ACHN (cell line): ENCODE measurements at places on chromosomes 6 and 20.
A peak's percentile ranks its signal among the peaks of the same experiment; 100 is the strongest.

DNA sequence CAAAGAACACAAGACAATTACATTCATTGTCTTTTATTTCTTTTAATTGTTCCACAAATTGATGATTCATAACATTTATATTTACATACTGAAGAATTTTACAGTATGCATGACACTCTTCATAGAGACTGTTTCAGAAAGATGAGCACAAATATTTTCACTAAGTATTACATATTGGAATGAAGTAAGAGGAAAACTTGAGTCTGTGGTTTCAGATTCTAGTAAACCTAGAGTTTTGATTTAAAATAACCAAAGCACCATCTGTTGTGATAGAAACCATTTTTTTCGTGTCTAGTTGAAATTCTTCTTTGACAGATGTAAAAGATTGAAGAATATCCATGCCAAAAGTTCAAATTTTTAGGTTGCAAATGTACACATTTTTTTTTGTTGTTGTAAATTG, 32.1 kb upstream of the OPN5 start:
- DNase-seq = no peak

DNA sequence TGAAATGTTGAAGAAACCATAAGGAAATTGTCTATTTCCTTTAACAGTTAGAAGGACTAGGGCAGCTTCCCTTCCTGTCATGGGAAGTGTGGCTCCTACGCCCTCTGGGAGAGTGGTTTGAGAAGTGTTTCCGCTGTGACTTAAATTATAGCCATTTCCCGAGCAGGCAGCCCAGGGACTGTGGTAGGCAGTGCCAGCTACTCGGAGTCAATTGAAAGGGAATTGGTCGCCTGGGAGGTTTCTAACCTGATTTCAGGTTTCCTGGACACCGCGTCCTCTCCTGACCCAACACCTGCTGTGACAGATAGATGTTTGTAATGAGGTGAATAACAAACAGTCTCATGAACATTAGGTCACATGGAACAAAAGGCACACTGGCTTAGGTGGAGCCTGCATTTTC, 256.1 kb upstream of the PLCB4 start:
- no peak for DNase-seq

DNA sequence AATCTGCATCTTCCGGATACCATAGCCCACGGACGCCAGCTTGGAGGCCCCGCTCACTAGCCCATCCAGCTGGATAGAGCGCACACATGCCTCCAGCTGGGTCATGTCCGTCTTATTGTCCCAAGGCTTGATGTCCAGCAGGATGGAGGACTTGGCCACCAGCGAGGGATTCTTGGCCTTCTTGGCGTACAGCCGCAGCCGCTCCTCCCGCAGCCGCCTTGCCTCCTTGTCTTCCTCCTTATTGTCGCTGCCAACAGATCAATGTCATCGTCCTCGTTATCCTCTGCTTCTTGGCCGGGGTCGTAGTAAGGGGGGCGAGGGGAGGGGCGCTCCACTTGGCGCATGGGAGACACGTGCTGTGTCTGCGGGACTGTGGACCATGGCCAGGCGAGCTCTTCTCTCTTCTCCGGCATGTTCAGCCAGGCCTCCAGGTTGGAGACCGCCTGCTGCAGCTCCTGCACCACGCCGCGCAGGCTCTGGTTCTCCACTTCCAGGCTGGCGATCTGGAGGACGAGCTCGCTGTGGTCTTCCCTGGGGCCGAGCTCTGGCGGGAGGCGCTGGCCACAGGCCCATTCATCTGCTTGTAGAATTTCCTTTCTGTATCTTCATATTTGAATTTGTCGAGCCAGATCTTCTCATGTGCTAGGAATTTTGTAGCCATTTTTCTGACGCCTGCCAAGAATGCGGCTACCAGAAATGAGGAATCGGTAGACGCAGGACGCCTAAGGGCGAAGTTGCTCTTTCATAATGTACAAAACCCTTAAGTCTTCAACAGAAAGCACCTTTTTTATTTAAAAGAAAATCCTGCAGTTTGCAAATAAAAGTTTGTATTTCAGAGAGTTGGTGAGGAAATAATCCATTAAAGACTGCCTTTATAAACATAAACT, 60.1 kb upstream of the PTPRK start:
- no peak for DNase-seq

GRCh38 chr6:36985417-36985807, 584 bp downstream of the MTCH1 start:
- no peak for DNase-seq

DNA sequence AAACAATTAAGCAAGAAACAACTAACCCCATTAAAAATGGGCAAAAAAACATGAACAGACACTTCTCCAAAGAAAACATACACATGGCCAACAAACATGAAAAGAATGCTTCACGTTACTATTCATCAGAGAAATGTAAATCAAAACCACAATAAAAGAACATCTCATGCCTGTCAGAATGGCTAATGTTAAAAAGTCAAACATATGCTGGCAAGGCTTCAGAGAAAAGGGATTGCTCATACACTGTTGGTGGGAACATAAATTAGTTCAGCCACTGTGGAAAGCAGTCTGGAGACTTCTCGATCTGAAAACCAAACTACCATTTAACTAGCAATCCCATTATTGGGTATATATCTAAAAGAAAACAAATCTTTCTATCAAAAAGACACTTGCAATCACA, 217.5 kb downstream of the TINAG start:
- DNase-seq = no peak

DNA sequence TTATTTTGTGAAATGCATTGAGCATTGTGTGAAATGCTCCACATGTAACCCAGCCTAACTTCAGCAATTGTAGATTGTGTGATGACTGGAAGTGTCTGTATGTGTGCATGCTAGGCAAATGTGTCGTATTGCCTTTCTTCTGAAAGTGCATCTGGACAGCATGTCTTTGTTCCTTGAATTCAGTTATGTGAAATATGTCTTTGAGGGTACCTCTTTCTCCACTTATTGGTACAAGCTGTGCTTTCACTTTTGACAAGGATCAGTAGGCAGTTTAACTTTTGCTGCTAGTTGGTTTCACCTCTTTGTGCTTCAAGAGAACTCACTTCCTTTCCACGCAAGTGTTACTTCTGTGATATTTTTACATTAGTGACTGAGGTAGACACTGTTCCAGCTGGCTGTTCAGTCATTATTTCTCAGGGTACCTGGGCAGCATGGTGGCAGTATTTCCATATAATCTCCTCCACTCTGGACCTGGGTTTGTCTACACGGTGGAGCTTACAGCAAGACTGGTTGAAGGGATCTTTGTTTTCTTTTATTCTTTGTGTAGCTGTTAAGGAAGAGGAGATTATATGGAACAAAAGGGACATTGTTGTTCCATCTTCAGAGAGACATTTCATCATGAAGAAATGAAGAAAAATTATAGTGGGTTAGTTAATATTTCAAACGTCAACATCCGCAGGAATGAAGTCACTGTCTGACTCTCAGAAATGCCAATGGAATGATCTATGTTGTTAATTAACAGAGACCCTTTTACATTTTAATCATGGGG, 175.4 kb downstream of the UTRN start:
- DNase-seq = no peak

DNA sequence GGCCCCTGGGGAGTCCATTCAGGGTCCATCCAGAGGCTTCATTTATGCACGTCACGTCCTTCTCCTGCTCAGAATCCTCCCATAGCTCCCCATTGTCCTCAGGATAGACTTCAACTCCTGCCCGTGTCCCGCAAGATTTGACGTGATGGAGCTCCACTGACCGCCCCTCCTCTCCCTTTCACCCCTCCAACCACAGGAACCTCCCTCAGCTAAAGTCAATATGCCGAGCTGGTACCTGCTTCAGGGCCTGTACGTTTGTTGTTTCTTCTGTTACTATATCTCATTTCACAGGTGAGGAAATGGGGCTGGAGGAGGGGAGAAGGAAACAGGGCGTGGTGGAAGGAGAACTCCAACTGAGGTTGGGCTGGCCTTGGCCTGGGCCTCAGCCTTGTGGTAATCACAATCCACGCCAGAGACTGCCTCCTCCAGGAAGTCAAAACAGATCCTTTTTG, 38.6 kb downstream of the CEBPB start:
- DNase-seq = no peak

DNA sequence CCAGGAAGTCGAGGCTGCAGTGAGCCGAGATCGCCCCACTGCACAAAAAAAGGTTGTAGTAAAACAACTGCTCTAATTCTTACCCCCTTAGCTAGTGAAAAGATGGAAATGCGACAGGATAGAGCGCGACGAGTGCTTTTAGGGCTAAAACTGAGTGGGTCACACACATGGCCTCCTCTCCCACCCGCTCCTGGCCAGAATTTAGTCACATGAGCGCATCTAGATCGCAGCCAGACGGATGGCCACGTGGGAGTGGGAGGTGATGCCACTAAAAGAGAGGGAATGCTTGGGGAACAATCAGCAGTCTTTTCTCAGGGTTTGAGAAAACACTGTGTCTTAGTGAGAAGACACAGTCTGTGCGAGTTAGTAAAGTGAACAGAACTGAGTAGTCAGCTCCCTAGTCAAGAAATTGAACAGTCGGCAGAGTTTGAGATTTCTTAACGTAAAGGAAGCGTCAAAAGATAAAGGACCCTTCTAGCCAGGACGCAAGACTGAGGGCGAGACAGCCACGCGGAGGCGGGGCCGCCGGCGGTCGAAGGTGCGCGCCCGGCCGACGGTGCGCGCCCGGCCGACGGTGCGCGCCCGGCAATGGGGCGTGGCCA, 664 bp upstream of the ACTR5 start:
- DNase-seq = no peak

GRCh38 chr6:17466707-17467106, 73.3 kb downstream of the CAP2 start:
- peak; percentile 5 for DNase-seq

DNA sequence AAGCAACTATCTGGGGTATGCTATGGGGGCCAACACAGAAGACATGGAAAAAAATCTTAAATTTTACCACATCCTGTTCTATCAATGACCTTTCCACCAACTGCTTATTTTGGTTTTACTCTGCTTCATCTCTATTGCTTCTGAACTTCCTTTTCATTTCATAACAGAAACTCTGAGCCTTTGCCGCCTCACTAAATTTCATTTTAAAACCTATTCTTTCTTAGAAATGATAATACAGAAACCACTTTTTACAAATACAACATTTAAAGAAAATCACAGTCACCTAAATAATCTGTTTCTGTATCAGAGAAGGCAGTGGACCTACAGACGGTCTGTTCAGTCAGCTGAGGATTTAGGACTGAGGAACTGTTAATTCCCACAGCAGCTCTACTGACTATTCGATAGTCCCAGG, 117.5 kb downstream of the KCNQ5 start:
- DNase-seq = no peak

GRCh38 chr20:38044685-38045084, 11.1 kb downstream of the RPRD1B start:
- DNase-seq = no peak

DNA sequence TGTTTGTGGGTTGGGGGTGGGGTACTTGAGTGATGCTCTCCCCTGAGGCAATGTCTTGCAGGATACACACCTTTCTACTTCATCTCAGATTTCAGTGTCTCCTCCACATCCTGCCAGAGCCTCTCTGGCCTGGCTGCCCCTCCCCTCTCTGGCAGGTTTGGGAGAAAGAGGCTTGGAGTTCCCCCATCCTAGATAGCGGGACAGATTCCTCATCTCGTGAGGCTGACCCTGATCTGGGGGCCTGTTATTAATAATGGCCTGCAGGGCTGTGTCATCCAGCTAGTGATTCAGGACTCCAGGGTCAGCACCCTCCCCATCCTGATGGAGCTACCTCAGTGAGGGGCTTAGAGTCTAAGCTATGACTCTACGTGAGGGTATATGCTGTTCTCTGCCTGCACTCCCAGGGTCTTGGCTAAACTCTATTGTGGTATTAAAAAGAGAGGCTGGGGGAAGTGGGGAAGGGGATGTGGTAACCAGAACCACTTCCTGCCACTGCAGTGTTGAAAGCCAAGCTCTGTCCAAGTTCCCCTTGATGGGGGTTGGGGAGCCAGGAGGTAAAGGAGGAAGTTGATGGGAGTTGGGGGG, 3.7 kb upstream of the MMP9 start:
- DNase-seq = no peak

DNA sequence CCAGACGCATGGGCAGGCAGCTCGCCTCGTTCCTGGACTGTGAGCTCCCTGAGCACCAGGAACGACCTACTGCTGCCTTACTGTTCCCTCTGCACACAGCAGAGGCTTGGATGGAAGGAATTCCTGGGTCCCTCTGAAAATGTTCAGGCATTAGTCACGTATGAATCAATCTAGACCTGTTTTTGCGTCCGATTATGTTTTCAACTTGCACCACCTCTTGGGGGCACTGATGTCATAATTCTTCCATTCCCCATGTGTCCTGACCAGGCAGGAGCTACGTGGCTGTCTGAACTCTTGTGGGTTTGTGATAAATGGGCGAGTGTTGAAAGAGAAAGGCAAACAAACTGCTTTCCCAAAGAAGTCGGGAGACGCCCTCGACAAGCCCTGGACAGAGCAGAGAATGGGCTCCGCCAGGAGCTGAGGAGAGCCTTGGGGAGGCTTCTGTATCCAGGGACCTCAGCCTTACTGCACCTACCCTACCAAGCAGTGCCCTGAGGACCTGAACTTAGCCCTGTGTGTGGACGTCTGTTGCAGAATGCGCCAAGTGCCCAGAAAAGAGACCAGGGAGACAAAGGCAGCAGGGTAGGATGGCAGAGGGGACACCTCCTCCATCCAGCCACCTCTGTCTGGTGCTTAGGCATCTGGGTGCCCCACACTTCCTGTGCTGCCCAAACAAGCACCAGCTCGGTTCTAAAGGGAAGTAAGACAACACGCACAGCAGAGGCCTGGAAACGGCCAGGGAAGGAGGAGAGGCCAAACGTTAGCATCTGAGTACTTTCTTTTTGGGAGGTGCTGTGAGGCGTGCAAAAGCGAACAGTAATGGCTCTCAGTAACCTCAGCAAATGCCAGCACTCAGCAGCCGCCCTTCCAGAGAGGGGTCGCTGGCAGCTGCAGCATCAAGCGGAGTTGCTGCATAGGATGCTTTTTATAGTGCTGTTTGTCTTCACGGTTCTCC, 124.2 kb downstream of the LY86 start:
- no peak for DNase-seq

DNA sequence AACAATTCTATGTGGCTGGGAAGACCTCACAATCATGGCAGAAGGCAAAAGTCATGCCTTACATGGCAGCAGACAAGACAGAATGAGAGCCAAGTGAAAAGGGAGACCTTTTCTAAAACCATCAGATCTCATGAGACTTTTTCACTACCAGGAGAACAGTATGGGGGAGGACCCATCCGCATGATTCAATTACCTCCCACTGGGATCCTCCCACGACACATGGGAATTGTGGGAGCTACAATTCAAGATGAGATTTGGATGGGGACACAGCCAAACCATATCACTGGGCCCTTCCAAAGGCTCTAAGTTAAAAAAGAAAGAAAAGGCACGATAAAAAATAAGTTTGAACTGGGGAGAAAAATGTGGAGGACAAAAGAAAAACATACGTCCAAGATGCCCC, 406.9 kb upstream of the CDH4 start:
- DNase-seq = no peak
